Activated CD8-positive, alpha-beta memory T cell treated with anti-CD3 and anti-CD28 coated beads for 1 hour (primary cell): ENCODE measurements at places on chromosomes 2 and 18.

- no peak for DNase-seq
Measured at GRCh38 chr2:158783923-158784322, 11.2 kb upstream of the DAPL1 start.

GRCh38 chr2:37315364-37315763, 9.3 kb downstream of the PRKD3 start:
- no peak for DNase-seq

DNA sequence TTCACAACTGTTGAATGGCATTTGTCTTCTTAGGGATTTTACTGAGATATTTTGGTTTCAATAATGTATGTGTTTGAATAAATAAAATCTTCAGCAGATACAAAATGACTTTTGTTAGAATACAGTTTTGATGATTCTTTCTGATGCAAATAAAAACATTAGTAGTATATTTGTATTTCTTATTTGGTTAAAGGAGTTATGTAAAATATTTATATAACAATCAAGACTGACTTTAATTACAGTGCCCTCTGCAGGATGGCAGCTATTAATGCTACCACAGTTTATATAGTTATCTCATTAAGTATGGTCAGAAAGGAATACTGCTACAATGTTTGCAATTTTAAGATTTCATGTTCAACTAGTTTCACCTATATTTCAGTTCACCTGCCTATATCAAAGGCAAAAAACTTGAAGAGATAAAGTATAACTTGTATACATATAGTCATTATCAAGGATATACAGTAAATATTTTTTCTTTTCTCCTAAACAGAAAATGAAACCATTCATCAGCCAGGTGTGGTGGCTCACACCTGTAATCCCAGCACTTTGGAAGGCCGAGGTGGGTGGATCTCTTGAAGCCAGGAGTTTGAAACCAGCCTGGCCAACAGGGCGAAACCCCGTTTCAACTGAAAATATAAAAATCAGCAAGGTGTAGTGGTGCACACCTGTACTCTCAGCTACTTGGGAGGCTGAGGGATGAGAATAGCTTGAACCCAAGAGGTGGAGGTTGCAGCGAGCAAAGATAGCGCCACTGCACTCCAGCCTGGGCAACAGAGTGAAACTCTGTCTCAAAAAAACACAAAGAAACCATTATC, 19.8 kb downstream of the ARL5A start:
- DNase-seq, result no peak

DNA sequence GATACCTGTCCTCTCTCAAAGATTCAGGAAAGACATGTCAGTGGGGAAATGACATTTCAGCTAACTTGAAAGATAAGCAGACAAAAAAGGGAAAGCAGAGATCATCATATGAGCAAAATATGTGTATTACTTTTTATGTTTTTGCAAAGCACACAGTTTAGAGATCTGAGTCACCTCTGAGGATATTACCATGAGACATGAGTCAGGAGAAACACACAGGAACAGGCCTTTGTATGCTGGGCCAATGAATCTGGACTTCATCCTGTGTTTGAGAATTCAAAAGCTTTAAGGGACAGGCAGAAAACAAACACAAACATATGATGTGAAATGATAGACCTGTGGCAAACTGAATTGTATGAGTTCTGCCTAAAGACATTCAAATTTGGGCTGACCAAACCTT, 306.0 kb upstream of the EPC2 start:
- DNase-seq, result no peak
